ENCODE measurements at places on chromosomes 7 and 10.
A peak's percentile ranks its signal among the peaks of the same experiment; 100 is the strongest.

GRCh38 chr7:141673346-141673745, 28.6 kb downstream of the DENND11 start:
- DNase-seq: no peak

DNA sequence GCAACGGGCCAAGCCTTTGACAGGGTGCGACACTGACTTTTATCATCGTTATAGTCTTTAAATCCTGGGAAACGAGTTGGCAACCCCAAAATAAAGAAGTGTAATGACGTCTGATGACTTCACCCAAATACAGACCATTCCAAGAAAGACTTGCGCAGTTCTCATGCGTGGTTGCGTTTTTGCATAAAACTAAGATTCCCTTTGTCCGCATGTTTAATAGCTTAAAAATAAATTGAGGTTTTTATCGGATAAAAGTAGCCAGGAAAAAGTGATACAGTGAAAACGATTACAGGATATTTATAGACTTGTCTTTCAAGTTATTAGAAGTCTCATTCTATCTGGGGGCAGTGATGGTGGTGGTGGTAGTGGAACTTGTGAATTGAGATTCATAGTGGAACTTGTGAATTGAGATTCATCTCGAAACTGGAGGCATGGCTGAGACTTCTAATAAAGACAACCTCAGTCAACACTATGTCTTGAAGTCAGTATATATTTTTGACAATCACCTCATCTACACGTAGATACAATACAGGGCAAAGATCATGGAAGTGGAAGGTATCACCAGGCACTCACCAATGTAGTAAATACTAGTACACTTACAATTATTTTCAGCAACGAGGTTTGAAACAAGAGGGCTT, 1.2 kb upstream of the NAMPT start:
- DNase-seq: no peak

- DNase-seq: no peak
These were observed 25.2 kb downstream of the PHTF2 start for GRCh38 chr7:77823787-77824186.

- DNase-seq: no peak
These were observed 228.5 kb downstream of the TCERG1L start for GRCh38 chr10:131082991-131083481.

- DNase-seq: peak; percentile 50
These were observed 95.5 kb downstream of the MAP3K8 start for GRCh38 chr10:30529373-30529998.

- no peak for DNase-seq
These were observed 4.8 kb downstream of the GRIFIN start for GRCh38 chr7:2471396-2471795.

GRCh38 chr7:45978731-45979211, 57.7 kb upstream of the IGFBP3 start:
- DNase-seq: no peak

- DNase-seq: no peak
These were observed 8.4 kb upstream of the CDK14 start for GRCh38 chr7:90587766-90588165.

- no peak for DNase-seq
These were observed 8.2 kb downstream of the NKX2-3 start for GRCh38 chr10:99540657-99541531.

GRCh38 chr7:42269161-42269560, 32.2 kb upstream of the GLI3 start:
- no peak for DNase-seq

DNA sequence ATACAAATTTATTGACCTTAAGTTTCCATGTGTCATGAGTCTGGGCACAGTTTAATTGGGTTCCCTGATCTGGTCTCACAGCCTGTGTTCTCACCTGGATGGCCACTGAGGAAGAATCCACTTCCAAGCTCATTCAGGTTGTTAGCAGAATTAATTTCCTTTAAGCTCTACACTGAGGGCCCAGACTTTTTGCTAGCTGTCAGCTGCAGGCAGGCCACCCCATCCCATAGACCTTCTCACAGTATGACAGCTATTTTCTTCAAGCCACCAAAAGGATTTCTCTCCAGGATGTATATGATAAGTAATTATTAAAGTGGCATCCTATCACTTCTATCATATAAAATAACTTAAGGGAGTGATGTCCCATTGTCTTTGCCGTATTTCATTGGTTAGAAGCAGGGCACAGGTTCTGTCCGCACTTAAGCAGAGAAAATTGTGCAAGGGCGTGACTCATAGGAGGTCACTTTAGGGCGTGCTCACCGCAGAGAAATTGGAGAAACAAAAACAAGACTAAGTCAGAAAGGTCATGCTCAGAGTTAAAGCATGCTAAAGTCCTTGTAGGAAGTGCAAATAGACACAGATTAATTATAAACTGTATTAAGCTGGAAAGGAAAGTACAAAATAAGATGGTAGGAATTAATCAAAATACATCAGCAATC, 109.9 kb downstream of the AHR start:
- no peak for DNase-seq

DNA sequence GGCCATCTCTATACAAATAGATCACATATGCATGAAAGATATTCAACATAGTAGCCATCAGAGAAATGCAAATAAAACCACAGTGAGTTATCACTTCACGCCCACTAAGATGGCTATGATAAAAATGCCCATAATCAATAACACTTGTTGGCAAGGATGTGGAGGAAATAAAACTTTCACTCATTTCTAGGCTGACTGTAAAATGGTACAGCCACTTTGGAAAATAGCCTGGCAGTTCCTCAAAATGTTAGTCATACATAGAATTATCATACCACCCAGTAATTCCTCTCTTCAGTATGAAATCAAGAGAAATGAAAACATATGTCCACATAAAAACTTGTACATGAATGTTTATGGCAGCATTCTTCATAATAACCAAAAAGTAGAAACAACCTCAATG, 324.9 kb downstream of the LRRTM3 start:
- DNase-seq: no peak

- no peak for DNase-seq
These were observed 125.9 kb downstream of the HIPK2 start for GRCh38 chr7:139651914-139652313.

DNA sequence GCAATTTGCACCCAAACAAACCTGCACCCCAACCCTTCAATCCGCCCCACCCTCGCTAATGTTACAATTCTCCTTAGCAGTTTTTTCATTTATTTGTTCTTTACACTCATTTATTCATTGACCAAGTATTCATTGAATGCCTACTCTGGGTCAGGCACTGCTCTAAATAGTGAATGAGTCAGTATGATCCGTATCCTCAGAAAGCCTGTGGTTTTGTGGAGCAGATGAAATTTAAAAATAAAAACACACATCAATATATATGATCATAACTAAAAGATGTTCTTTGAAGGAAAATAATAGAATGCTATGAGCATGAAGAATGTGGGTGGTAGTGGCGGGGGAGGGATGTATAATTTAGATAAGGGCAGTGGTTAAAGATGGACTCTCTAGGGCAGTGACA, 13.3 kb downstream of the IFIT5 start:
- no peak for DNase-seq

GRCh38 chr7:66500087-66500486, 128.6 kb upstream of the KCTD7 start:
- DNase-seq: no peak

DNA sequence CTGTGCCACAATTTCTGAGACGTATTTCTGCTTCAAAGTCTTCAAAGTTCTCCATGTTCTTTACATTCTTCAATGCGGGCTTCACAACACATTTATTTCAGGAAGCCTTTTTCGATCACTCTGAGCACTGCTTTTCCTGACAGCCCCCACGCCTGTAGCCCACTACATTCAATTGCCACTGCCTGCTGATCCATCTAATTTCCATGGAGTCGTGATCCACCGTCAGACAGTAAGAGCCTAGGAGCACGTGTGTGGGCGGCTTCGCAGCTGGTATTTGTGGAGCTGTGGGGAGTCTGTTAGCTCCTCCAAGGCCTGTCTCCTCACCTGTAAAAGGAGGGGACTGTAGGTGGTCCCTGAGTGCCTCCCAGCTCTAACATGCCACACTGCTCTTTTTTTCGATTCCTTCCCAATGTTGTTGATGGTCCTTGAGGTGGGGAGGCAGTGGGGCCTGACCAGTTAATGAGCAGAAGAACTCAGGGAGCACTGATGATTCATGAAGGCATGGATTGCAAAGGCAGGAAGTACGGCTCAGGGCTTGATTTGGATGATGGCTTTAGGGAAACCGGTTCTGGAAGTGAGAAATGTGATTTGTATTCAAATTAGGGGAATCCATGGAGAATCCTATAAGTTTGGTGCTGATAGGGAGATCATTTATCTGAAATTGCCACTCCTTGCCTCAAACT, 401.1 kb upstream of the PODXL start:
- no peak for DNase-seq

GRCh38 chr10:86104611-86105145, 261.9 kb downstream of the GRID1 start:
- DNase-seq: no peak

- no peak for DNase-seq
These were observed 155.4 kb downstream of the DYNC1I1 start for GRCh38 chr7:95927756-95928155.

DNA sequence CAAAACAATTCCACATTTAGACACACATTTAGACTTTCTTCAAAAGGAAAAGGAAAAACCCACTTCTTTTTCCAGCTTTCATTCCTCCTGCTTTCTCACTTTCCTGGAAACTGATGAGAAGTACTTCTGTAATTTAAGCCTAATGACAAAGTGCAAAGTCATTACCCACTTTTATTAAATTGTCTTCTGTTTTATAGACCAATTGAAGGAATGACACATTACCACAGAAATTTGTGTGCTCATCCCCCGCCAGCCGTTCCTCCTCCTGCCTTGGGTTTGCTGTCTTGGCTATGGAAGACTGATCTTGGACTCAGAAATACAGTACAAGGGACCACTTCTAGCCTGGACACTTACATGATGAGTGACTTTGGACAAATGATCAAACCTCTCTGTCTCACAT, 717.8 kb downstream of the SORCS3 start:
- no peak for DNase-seq

DNA sequence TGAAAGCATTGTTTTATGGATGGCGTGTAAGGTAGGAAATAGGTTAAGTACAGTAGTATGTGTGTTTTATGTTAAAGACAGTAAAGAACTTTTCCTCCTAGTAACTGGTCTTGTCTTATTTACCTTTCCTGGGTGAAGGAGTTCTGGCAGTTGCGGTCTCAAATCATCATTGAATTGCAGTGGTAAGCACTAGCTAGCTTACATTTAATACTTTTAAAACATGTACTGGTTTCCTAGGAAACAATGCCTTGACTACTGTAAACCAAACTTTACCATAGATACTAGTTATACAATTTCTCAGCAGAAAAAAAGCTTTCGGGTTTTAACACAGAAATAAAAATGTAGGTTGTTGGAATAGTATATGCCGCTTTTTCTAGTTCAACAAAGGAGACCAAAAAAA, 37.7 kb downstream of the PRKG1 start:
- DNase-seq: no peak

GRCh38 chr10:11336722-11337162, 274.7 kb downstream of the USP6NL start:
- DNase-seq: no peak

GRCh38 chr10:85787881-85788280, 578.7 kb downstream of the GRID1 start:
- no peak for DNase-seq

DNA sequence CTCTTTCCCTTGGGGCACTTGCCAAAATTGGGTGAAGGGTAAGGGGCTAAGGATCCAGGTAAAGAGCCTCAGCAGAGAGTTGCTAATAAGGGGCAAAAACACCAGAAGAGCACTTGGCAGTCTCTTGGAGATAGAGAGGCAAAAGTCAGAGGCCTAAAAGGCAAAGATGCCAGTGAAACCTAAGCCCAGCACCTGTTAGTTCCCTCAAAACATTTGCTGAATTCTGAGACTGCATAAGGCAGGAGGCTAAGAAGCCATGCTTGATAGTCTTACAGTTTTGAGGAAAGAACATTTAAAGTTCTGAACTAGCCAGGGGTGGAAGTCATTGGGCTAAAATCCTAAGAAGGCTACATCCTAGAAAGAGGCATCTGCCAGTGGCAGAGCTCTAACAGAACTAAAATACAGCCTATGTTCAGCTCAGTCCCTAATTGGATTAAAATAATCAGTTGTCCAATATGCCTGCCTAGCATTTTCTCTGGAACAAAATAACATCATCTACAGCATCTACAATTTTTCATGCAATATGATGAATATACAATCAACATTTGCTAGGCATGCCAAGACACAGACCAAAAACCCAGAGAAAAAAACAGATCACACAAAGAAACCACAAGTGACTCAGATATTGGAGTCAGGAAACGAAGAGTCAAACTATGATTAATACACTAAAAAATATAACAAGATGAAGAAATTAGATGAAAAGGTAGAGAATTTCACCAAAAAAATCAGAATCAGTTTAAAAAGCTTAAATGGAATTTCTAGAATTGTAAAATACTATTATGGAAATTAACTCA, 7.7 kb downstream of the HTR7 start:
- no peak for DNase-seq

GRCh38 chr7:4962872-4963775, 4.1 kb upstream of the MMD2 start:
- no peak for DNase-seq

GRCh38 chr10:101831169-101831811, 12.3 kb downstream of the KCNIP2 start:
- DNase-seq: no peak

DNA sequence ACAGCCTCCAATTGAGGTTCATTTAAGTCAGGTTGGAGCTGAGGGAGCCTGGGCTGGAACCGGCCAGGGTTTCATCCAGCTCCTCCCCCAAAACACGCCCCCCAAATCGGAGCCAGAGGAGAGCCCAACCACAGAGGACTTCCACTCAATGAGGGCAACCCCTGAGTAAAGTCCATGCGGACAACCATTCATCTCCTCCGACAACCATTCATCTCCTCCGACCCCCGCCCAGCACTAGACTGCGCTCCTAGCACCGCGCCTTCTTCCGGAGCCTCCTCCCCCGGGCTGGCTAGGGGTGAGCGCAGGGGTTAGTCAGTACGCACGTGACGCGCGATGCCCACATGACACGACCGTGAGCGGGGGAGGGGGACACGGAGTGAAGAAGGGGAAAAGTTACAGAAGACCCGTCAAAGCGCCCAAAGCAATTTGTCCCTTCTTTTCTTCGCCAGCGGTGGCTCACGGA, 1.4 kb downstream of the MAGI2 start:
- DNase-seq: peak; percentile 17

- no peak for DNase-seq
These were observed 46.7 kb upstream of the DLG5 start for GRCh38 chr10:77973276-77973675.

DNA sequence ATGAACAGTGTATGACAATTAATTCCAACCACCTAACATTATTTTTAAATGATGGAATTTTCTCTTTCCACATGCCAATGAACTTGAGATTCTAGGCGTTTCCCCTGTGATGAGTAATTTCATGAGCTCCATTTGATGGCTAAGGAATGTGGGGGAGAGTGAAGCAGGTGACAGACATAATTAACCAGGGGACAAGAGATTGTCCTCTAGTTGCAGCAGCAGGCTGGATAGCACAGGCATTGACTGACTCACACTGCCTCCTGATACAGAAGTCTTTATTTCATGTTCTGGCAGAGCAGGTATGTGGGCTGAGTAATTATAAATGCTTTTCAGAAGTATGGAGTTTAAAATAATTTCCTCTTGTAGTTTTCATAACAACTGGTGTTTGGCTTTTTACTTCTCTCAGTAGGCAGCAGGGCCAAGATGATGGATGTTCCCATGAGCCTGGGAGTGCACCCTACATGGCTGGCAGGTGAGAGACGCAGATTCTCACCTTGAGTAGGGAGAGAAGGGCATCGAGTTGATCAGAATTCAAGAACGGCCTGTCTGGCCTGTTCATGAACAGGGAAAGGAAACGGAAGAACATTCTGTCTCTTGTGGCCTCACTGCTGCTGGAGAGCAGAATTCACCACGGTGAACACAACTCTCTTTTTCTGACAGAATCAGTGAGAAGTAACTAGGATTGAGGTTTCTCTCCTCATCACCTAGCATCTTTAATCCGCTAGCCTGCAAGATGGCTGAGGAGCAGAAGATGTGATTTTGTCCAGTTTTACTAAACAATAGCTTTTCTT, 118.8 kb downstream of the AOAH start:
- DNase-seq: no peak

Measured in stimulated activated CD8-positive, alpha-beta memory T cell treated with anti-CD3 and anti-CD28 coated beads, Interleukin-7, amount 100 ng/mL, for 24 hours (primary cell).